Endothelial cell of umbilical vein (primary cell): ENCODE measurements at places on chromosomes 12 and 14.

GRCh38 chr12:124625867-124626675, 58.7 kb upstream of the NCOR2 start:
- DNase-seq, result peak; percentile 91

GRCh38 chr12:4526923-4527546, 11.7 kb upstream of the RAD51AP1 start:
- DNase-seq, result peak; percentile 20

GRCh38 chr12:56448860-56449621, at the start of gene TIMELESS:
TSS of gene TIMELESS (minus strand) at chr12:56449426. CDS start at chr12:56434170, 15,256 bp downstream.
- DNase-seq, result peak; percentile 94

DNA sequence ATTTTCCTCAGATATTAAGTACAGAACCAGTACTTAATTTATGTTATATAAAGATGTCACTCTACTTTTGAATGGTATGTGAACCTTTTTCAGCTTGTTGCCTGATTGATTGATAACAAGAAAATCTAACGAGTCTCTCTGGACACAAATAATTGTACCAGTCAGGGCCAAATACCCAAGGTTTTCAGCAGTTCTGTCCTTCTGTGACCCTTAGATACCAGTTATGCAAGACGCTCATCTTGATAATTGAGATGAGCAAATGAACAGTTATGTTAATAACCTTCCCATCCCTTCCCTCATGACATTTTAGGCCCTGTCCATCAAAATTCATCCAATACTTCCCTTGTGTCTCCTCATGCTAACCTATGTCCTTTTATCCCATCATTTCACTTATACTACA, 185.9 kb upstream of the G2E3 start:
- no peak for DNase-seq

GRCh38 chr12:48545833-48546469, 20.5 kb downstream of the OR8S1 start:
- DNase-seq, result no peak

DNA sequence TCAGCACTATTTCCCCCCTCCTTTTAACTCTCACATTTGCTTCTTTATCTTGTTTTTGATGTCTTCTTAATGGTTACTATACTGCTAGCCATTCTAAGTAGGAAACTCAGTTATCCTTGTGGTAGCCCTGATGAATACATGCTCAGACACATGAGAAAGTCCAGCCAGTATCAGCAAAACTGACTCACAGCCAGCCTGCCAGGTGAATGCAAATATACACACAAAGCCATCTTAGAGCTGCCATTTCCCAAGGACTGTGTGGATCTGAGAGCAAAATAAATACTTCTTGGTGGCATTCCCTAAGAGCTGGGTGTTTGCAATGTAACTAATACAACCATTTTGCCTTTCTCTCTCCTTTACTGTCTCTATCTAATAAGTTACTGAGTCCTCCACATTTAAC, 455.2 kb downstream of the CCER1 start:
- DNase-seq, result no peak

DNA sequence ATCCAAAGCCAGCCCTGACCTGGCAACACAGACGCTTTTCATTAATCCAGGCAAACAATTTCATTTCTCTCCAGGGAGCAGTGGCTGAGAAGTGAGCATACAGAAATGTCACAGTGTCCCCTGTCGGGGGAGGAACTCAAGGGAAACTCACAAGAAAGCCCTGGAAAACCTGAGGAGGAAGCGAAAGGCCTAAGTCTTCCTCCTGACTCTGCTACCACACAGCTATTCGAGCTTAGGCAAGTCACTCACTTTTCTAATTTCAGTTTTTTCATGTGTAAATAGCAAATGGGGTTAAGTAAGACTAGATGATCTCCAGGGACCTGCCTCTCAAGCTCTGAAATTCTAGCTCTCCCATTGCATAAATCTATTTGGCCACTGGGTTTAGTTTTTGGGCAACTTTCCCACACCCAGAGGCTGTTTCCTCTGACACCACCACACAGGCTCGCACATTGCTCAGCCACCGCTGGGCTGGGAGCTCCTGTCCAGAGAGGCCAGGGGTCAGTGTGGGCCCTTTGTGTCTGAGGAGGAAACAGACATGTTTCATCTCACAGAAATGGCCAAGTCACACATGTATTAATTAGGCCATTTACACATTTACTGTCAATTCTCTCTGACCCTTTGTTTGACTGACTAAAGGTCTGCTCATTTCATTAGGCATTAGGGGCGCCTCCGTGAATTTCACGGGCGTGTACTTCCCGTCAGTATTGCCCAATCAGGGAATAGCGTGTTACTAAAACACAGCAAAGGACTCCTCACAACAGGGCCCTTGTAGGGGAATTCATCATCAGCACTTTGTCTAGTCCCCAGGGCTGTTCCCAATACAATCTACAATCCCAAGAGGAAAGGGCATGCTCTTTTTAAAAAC, 9.8 kb upstream of the PNMA1 start:
- peak; percentile 85 for DNase-seq

- no peak for DNase-seq
Observed at GRCh38 chr14:75537071-75537470, 14.8 kb downstream of the BATF start.

- no peak for DNase-seq
Observed at GRCh38 chr12:103903993-103904392, 26.2 kb upstream of the HSP90B1 start.

GRCh38 chr12:46082490-46083200, 92.3 kb upstream of the SCAF11 start:
- no peak for DNase-seq

DNA sequence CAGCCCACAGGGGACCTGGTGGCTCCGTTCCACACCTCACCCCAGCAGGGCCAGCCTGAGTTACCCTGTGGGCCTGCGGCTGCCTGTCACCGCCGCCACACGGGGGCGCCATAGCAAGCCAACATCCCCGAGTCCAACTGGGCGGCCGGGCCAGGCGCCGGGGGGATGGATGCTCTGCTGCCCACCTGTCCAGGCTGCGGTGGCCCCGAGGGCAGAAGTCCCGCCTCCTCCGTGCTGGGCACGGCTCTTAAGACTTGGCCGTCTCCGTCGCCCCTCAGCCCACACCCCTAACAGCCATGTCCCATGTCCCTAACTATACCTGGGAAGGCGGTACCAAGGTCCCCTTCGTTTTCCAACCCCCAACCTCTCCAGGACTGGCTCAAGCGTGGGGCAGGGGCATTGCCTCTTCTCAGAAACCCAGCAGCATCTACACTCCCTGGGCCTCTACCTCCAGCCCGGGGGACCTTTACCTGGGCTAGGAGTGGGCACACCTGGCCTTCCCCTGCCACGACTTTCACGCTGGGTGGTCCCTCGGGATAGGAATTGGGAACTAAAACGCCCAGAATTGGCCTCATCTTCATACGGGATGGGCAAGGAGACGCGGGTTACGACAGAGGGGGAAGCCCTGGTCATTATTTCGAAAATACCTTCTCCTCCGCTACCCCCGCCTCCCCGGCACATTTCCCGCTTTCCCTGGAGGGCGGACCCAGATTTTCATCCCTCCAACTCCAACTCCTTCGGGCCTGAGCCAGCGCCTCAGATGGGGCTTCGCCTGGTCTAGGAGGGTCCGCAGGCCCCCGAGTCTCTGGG, 1.1 kb upstream of the CYP46A1 start:
- peak; percentile 60 for DNase-seq

- DNase-seq, result no peak
Observed at GRCh38 chr12:110802489-110802888, 44.3 kb upstream of the CCDC63 start.

DNA sequence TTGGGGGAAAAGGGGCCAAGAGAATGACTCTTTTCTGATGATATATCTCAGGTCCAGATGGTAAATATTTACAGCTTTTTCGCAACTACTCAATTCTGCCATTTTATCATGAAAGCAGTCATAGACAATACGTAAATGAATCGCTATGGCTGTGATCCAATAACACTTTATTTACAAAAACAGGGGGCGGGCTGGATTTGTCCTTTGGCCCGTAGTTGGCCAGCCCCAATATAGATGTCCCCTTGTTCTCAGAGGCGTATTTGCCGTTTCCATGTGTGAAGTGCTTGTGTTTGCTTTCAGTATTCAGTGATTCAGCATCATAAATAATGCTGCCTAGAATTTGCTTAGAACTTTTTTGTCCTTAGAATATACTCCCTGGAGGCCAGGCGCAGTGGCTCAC, 77.2 kb downstream of the CCDC92 start:
- DNase-seq, result no peak

DNA sequence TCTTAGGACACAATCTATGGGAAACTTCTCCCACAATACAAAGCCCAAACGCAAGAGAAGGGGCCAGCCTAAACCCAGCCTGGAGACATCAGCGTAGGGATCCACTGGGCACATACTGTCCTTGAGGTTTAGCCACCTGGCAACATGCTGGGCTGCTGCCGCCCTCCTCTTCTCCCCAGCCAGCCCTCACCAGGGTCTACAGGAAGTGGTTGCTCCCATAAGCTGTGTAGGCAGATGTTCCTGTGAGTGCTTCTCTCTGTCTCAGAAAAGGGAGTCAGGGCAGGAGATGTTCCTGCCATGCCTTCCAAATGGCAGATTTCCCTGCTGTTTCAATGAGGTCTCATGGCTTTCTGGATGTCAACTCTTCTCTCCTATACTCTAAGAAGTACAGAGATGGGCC, 241.4 kb downstream of the PCNX1 start:
- DNase-seq, result no peak

GRCh38 chr12:107435072-107435471, 250.5 kb upstream of the PWP1 start:
- DNase-seq, result no peak

GRCh38 chr12:40104461-40105264, 1.2 kb downstream of the SLC2A13 start:
- DNase-seq, result no peak

DNA sequence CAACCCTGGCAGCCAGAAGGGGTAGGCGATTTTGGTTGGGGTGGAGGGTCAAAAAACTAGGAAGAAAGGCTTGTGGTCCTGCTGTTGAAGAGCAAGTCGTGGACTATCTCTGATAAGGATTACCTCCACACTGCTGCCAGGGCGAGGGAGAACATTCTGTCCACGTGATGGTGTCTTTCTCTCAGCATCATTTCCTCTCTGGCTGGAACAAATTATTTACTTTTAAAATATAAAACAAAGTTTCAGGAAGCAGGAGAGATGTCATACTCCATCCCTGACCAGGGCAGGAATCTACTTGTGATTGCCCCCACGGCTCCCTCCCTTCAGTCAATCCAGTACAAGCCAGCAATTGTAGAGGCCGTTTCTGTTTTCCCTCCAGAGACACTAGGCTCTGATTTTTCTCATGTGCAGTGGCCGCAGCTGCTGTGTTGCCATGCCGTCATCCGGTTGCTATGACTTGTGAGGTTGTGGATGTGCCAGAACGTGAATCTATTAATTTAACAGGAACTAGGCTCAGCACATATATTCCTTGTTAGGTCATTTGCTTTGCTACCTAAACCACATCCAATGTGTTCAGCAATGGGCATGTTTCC, 61.5 kb upstream of the PTGR2 start:
- peak; percentile 90 for DNase-seq

- DNase-seq, result no peak
Observed at GRCh38 chr12:3110578-3110977, 33.4 kb downstream of the TSPAN9 start.

DNA sequence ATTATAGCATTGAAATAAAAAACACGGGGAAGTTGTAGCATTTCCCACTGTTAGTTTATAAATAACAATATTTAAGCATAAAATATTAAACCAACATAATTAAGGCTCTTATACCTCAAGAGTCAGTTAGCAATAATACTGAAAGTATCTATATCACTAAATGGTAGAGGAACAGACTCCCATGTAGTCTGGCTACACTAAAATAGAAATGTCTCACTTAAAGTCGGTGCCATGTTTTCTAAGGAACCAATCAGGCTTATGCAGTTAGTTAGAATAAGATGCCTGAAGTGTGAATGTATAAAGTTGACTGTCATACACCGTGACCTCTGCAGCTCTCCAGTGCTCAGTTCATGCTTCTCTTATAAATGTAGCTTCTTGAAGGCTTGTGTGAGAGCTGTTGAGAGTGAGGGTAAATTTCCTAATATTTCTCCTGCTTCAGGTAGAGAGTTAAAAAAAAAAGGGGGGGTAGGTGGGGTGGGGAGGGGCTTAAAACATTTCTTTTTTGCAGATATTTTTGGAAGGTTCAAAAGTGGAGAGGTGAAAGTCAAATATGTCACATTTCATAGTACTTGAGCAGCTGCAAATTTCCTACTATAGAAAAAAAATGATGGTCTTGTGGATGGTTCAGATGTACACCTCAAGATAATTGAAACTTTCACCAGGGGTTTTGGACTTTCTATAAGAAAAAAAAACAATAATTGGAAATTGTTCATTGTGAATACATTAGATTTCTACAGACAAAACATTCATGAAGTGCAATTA, 64.5 kb downstream of the PTCSC3 start:
- no peak for DNase-seq

GRCh38 chr14:24565766-24566165, 10.3 kb downstream of the CTSG start:
- DNase-seq, result no peak

GRCh38 chr14:66507181-66507721, 696 bp upstream of the GPHN start:
- DNase-seq, result no peak

- DNase-seq, result no peak
Observed at GRCh38 chr12:26473291-26473690, 277.9 kb downstream of the SSPN start.

GRCh38 chr12:52244615-52244994, 11.6 kb downstream of the KRT7 start:
- DNase-seq, result no peak

DNA sequence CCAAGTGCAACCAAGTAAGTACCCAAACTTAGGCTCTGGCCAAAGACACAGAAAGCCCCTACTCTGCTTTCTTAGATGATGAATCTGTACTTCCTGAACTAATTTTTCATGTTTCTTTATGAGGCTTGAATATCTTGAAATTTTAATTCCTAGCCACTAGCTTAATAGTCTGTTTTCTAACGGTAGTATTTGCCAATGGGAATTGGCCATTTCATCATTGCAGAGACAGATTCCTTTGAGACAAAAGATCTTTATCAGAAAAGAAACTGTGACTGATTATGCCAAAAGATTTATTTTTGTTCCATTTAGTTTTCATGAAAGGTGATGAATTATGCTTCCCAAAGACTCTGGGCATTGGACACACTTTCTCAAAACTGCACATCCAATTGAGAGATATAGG, 48.7 kb downstream of the DAD1 start:
- DNase-seq, result no peak

DNA sequence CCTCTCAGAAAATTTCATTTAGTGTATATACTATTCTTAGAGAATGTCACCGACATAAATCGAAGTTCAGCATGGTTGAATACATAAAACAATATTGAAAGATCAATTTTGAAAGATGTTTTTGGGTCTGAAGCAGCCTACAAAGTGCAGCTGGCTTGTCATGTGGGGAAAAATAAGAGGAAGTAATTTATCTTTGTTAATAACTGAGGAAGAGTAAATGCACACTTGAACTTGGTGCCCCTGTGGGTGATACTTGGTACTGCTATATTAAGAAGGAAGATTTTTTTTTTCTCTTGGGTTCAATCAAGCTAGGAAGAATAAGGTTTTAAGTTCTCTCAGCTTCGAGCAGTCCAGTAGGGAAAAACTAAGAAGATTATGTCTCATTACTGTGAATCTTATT, 661.3 kb downstream of the RPL10L start:
- no peak for DNase-seq

GRCh38 chr12:120265473-120266179, at the start of gene PXN:
TSS of gene PXN (minus strand) at chr12:120265730. CDS start at chr12:120265629, 101 bp downstream.
- peak; percentile 74 for DNase-seq
